ENCODE measurements at places on chromosomes 12 and 14.
A peak's percentile ranks its signal among the peaks of the same experiment; 100 is the strongest.

DNA sequence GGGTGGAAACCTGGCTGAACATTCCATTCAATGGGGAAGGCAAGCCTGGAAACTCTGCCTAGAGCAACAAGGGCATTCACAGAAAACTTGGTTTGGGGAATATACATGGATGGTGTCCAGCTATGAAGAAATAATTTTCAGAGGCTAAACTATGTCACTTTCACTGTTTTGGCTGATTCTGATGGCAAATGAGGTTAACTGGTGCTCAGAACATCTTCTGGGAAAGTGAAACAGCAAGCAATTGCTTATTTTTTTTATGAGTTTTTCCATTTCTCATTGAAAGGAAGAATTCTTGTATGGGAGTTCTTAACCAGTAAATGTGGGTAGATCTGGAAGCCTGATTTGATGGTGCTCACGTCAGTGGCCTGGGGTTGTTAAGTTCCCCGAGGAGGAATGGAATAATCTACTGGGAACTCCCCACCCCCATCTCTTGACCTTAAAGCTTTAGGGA, 132.8 kb upstream of the BTG1 start:
- DNase-seq = no peak

- DNase-seq = no peak
These were observed 140.5 kb upstream of the CCND2 start for GRCh38 chr12:4133029-4133428.

DNA sequence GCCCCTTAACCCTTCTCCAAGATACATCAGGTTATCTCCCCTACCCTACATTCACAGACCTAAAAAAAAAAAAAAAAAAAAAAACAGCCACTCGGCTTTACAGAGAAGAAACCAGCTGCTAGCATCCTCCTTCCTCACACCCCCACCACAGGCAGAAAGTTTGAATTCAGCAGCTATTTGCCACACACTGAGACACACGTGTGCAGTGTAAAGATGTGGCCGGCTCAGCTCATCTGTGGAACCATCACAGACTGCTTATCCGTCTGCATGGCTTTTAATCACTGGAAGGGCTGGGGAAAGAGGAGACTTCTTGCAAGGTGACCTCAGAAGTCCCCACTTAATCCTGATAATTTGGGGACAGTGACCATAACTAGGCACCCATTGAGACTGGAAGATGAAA, 50.0 kb downstream of the VWF start:
- no peak for DNase-seq

DNA sequence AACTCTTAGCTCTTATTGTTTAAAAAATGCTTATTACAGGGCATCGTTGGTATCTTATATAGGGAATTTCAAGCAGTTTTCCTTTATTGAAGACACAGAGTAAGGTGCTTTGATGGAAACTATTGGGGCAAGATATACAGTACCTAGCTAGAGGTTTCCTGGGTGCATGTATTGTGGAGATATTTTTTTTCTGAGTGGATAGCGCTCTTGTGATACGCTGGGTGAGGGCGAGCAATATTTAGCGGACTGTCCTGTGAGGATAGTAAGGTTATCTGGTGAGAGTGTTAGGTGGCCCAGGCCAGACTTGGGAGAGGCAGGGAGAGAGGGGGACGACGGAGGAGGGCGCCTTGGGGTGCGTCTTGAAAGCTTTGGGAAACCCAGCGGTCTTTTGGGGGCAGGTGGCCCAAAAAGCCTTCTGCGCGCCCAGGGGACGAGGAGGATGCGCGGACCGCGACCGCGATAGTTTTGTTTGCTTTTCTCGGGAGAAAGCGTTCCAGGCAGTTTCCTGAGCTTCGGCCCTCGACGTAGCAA, 596 bp upstream of the BICD1 start:
- no peak for DNase-seq

- DNase-seq = no peak
These were observed 66.9 kb downstream of the NTF3 start for GRCh38 chr12:5498806-5499205.

DNA sequence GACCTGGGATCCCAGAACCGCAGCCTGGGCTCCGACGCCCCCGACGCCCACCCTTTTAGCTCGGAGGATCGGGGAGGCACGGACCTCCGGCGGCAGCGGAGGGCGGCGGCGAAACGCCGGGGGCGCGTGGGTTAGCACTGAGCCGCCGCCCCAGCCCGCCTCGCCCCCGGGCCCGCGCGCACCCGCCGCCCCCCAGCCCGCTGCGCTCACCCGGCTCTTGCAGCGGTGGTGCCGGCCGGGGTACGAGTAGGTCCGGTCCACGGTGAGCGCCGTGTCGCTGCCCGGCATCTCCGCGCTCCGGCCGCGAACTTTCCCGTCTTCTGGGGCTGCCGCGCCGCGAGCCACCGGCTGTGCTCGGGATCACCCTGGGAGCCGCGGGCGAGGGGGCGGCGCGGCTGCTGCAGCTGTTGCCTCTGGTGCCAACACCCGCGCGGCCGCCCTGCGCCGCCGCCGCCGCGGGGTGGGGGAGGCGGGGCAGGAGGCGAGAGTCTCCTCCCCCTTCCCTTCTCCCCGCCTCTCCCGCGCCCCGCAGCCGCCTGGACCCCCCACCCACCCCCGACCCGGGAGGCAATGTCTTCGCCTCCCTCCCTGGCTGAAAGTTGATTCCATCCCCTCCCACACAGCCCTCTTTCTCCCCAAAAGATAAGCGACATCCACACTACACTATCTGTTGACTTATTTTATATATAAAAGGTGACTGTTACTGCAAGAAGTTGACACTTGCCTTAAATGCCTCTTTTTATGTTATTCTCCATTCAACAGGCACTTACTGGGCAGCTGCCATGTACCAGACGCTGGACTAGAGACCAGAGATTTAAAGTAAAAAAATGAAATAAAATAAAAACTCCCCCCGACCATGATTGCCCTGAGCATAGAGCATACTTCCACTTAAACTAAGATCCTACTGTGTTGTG, at the start of gene TMCC3:
TSS of gene TMCC3 (minus strand) at position 415 of the 914 bp plus-strand sequence. CDS start at position 288, 127 bp downstream.
- DNase-seq = peak; percentile 75

DNA sequence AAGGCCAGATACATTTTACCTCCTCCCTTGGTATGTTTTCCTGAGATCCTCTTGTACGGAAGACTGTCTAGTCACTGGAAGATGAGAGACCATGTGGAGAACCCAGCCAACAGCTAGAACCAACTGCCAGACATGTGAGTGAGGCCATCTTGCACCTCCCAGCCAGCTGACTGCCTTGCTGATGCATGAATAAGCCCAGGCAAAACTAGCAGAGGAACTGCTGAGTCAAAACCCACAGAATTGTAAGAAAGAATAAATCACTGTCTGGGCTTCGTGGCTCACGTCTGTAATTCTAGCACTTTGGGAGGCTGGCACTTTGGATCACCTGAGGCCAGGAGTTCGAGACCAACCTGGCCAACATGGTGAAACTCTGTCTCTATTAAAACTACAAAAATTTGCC, 160.0 kb downstream of the TPH2 start:
- DNase-seq = no peak

DNA sequence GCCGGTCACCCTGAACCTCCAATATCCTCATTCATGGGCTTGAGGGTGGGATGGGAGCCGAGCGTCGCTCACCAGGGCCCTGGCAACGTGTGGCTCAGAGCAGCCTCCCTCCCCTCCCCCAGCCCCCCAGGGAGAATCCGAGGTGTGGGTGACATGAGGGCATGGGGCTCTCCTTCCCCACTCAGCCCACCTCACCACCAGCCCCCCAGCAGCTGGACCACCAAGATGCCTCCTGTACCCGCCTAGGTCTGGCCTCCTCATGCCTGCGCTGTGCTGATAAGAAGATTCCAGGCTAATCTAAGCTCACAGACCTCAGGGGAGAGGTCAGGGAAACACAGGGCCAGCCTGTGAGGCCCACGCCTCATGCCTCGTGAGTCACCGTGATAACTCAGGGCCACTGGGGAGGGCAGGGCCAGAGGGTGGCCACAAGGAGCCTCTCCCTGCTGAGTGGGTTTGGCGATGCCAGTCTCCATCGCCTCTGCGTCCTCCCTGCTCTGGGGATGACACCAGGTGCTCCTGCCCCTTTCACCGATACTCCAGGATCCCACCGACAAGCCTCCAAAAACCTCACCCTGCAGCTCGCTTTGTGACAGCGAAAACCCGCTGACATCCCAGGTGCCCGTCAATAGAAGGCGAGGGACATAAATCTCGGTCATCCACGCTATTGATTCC, 56.9 kb downstream of the TESC start:
- no peak for DNase-seq

DNA sequence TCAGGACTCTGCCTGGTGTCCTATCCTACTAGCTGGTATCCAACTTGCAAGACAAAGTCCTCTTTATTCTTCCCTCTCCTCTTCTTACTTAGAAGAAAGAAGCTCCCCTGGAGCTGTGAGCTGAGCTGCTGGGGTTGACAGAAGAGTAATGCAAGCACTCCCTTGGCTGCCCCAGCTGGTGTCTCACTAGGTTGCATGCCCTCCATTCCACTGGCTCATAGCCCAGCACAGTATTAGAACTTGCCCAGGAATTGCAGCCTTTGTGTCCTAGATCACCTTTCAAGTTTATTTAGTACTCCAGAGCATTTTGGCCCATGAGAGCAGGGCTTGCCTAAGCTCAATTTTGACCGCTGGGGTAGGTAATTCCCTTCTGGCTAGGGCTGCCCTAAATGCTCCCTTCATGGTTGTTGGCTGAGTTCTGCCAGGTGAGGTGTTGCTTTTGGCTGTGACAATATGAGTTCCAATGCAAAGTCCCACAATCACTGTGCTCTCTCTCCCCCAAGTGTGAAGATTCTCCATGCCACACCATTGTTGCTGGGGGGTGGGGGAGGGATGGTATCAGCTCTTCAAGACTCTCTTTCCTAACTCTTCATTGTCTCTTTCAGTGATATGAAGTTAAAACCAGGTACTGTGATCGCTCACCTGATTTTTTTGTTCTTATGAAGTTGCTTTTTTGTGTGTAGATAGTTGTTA, 317.4 kb upstream of the DDHD1 start:
- DNase-seq = peak; percentile 48

- DNase-seq = no peak
These were observed 8.1 kb downstream of the VEZT start for GRCh38 chr12:95225645-95226212.

DNA sequence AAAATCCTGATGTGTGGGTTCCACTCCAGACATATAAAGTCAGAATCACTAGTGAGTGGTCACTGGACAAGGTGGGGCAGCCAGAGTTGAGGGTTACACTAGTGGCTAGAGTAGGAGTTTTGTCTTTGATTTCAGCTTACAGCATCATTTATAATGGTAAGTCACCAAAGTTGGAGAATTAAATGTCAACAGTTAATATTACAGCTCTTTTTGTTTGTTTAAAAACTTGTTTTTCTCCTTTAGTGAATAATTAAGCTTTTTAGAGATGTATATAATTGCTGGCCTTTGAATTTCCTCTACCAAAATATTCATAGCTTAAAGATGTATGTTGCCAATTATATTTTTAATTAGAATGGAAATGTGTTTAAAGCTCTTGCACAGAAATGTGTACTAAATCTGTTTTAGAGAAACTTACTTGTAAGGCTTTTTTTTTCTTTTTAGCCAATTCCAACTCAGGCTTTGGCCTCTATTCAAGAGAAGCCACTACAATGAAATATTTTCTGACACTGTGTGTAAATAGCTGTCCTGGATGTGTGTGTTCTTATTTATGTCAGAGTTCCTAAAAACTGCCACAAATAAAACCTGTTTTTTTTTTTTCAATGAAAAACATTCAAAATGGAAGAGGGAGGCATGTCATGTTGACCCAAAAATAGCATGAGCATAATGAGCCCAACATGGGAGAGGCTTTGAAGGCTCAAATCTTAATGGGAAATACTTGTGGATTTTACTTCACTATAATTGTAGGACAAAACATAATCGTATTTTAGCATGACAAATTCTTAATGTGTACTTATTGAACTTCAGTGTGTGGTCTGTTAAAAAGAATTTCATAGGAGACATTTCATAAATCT, 92.2 kb downstream of the TBC1D30 start:
- no peak for DNase-seq
